Stimulated activated CD4-positive, alpha-beta T cell treated with anti-CD3 and anti-CD28 coated beads, Interleukin-4, amount 100 ng/mL, for 48 hours (primary cell): ENCODE measurements at places on chromosomes 2 and 18.

DNA sequence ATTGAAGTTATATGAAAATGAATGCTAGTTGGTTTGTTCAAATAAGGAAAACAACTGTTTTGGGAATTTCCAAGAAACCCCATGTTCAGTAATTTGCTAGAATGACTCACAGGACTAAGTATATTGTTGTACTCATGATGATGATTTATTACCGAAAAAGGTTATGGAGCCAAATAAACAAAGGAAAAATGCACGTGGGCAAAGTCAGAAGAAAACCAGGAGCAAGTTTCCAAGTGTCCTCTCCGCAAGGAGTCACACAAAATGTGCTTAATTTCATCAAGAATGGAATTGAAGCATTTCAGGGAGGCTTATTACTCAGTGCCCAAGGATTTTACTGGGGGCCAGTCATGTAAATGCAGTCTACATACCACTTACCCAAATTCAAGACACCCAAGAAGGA, 1652.4 kb upstream of the TMEFF2 start:
- DNase-seq: no peak

DNA sequence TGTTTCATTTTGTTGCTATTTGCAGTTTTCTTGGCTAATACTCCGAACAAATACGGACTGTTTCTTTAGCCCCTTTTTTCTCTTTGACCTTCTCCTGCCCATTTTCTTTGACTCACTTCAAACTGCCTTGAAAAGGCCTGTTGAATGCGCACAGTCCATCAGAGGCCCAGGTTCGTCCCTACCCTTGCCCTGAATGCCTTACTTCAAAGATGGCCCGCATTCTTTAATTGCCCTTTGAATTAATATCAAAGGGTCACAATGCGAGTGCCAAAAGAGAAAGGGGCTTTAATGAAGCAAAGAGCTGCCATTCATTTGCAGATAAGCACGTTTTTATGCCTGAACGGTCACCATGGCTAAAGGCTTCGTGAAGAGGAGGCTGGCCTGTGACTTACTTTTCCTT, 29.7 kb downstream of the PAX3 start:
- no peak for DNase-seq

GRCh38 chr18:24190590-24190989, 51.7 kb downstream of the CABYR start:
- DNase-seq: no peak

DNA sequence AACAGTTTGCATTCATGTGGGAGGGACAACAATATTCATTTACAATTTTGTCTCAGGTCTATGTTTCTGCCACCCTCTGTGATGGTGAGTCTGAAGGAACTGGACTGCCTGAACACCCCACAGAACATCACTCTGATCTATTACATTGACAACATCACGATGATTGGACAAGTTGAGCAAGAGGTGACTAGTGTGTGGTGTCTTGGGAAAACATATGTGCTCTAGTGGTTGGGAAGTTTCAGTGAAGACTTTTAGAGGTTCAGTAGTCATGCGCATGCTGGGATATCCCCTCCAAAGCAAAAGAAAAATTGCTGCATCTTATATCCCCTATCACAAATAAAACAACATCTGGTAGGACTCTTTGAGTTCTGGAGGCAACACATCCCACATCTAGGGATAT, 18.6 kb upstream of the CTLA4 start:
- no peak for DNase-seq

GRCh38 chr18:36663312-36663711, 165.5 kb downstream of the TPGS2 start:
- DNase-seq: no peak

DNA sequence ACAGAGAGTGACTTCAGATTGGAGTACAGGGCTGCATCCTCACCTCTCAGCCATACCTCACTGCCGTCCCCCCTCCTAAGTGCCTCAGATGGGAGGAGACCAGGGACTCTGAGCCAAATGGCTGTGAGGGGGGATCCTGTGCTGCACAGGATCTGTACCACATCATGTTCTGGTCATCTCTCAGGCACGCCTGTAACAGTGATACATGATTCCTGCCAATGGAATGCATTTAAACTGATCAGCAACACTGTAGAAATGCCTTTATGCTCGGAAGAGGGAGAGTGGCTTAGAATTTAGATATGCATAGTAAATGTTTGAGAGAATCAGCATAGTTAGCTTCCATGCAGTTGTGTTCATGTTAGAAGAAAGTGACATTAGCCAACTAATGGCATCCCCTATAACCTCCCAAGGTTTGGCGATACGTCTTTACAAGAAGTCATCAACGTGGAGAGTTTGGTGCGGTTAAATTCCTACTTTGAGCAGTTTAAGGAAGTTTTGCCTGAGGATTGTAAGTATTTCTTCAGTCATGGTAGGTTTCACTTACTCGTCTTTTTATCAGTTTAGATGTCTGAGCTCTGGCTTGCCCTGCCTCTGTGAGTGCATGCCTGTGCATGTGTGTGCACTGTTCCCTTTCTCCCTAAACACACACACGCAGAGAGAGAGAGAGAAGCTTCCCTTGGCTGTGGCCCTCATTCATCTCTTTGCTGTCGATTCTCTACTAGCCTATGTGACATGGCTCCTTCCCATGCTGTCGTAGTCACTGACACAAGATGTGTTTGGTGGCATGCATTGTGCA, 40.0 kb downstream of the COA5 start:
- no peak for DNase-seq

GRCh38 chr18:53843113-53843760, 381.2 kb downstream of the MBD2 start:
- DNase-seq: no peak

- no peak for DNase-seq
These were observed 6.2 kb upstream of the SPEG start for GRCh38 chr2:219428469-219428868.
